ENCODE measurements at places on chromosomes 6 and 20.
A peak's percentile ranks its signal among the peaks of the same experiment; 100 is the strongest.

DNA sequence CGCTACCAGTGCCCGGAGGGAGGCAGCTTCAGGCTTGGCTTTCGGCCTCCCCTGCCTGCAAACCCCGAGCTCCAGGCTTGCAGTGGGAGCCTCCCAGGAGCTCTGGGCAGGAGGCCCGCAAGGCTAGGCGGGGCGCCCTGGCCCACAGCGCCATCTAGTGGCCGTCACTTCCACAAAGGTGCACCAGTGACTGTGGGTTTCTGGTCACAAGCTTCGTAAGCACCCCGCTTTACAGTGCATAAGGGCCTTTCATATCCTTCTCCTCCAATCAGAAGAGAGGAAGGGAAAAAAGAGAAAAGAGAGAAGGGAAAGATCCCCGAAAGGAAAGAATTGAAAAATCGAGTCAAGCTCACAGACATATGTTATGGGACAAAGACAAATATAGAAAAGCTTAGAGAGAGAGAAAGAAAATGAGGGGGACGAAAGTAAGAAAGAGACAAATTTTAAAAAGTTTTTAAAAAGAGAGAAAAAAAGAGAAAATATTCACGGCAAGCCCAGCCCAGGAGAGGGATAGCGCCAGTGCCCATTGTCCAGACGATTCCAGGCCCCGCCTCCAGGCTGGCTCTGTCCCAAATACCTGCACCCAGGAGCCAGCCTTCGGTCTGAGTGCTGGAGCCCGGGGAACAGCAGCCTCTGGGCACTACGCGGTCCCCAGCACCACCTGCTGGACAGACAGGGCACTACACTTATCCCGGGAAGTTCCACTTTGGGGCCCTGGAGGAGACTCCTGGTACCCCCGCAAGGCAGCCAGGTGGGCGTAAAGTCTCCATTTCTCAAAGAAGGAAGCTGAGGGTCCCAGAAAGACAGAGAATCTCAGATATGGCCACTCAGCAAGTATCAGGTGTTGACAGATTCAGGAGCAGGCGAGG is 207.1 kb downstream of the PREX1 start:
- peak; percentile 55 for DNase-seq

DNA sequence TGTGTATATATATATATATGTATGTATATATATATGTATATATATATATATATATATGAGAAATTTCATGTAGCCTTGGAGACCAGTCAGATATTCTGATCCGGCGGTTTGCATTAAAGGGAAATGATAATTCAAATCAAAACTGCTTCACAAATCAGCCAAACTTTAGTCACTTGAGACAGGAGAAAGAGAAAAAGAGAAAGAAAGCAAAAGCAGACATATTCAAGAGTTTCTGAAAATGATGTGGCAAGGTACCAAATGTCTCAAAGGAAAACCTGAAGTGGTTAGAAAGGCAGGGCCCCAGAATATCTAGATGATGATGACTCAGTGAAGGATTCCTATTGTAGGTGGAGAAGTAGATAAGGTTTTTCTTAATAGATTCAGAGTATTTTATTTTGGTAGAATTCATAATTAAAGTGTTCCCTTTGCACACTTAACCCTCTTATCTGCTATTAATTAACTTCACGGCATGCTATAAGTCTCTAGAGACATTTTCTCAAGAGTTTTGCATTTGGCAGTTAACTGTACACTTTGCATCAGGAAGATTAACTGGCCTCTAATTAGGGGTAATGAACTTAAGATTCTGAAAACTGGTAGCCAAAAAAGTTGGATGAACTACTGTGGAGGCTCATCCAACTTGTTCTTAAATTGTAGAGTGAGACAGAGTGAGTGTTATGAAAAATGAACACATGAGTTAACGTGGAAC is 50.1 kb upstream of the ASF1A start:
- DNase-seq = no peak

DNA sequence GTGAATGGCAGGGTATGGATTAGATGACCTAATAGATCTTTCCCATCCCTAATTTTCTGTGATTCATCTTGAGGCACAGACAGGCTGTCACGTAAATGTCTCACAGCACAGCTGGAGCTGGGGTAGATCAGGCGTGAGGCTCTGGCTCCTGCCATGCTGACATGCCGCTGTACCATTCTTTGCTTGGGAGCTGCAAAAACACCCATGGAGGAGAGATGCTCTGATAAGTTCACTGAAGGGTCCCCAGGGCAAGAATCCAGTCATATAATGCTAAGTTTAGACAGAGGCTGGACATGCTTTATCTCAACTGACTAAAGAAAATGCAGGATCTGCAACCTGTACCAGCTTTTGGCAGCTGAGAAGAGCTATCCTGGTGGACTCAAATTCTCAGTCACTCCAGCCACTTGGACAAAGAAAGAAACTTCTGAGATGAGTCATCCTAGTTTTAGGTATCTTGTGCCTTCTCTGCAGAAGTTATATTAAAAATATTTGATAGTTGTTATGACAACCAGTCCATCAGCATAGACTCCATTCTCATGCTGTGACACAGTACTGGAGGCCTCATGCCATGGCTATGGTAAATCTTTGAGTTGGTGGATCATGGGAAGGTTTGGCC is 185.1 kb upstream of the RAB32 start:
- DNase-seq = no peak

- DNase-seq = no peak
These were observed 70.5 kb downstream of the SNAP25 start for GRCh38 chr20:10288954-10289646.

- DNase-seq = no peak
These were observed 3.1 kb downstream of the KLHL31 start for GRCh38 chr6:53662457-53662856.

GRCh38 chr6:74480561-74480960 is 725.3 kb downstream of the COL12A1 start:
- DNase-seq = no peak

DNA sequence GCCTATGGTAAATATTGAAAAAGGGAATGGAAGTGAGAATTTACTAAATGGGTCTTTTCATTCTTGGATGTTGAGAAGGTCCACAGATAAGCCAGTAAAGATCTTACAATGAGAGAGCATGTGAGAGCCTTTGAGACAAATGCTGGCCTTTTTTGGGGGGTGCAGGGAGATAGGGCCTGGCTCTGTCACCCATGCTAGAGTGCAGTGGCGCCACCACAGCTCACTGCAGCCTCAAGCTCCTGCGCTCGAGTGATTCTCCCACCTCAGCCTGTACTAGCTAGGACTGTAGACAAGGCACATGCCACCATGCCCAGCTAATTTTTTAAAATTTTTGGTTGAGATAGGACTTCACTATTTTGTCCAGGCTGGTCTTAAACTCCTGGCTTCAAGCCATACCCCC is 63.2 kb upstream of the TMEM181 start:
- DNase-seq = no peak

DNA sequence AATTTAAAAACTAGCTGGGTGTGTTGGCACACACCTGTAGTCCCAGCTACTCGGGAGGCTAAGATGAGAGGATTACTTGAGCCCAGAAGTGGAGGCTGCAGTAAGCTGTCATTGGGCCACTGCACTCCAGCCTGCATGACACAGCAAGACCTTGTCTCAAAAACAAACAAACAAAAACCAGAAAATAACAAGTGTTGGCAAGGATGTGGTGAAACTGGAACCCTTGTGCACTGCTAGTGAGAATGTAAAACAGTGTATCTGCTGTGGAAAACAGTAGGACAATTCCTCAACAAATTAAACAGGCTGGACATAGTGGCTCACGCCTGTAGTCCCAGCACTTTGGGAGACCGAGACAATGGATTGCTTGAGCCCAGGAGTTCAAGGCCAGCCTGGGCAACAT is 3.5 kb downstream of the UQCC1 start:
- DNase-seq = no peak

- no peak for DNase-seq
These were observed 113.4 kb downstream of the FAM50B start for GRCh38 chr6:3962291-3963280.

DNA sequence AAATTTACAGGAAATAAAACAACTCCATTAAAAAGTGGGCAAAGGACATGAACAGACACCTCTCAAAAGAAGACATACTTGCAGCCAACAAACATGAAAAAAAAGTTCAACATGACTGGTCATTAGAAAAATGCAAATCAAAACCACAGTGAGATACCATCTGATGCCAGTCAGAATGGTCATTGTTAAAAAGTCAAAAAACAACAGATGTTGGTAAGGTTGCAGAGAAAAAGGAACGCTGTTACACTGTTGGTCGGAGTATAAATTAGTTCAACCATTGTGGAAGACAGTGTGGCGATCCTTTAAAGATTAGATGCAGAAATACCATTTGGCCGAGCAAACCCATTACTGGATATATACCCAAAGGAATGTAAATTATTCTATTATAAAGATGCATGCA is 858.0 kb upstream of the FLRT3 start:
- DNase-seq = no peak

- DNase-seq = no peak
These were observed 5.5 kb downstream of the CDH4 start for GRCh38 chr20:61257611-61258010.

- no peak for DNase-seq
These were observed 79.3 kb upstream of the PMEPA1 start for GRCh38 chr20:57788936-57789613.

DNA sequence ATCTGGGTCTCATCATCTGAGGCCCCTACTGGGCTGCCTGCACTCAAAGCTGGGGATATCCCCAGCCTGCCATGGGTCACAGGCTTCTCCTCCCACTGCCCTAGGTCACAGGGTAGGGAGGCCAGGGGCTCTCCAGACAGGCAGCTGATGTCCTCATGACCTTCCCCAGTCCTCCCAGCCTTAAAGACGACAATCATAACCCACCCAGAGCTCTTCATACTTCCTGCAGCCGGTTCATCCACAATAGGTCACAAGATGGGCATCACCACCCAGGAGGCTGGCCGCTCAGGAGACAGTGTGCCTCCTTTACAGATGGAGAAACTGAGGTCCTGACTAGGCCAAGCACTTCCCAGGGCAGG is 15.2 kb downstream of the TFEB start:
- no peak for DNase-seq

DNA sequence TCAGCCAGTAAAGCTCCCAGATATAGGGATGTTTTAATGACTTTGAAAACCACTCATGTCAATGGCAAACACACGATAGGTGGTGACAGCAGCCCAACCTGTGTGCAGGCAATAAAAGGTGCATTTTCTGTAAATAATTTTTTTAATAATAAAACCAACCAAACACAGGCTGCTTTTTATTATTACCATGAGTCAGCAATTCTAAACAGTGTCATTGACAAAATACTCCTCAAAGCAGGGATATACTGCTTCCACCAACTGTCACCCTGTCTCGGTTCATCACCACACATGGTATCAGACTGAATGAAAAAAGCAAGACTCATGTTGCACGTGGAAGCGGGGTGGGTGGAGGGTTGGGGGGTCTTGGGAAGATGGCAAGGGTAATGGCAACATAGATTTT is 195.9 kb downstream of the ANKRD60 start:
- DNase-seq = no peak

Measured in stimulated activated naive CD4-positive, alpha-beta T cell (primary cell).